Stimulated activated naive CD8-positive, alpha-beta T cell treated with anti-CD3 and anti-CD28 coated beads, Interleukin-15, amount 100 ng/mL, for 72 hours (primary cell): ENCODE measurements at places on chromosomes 4 and X.

DNA sequence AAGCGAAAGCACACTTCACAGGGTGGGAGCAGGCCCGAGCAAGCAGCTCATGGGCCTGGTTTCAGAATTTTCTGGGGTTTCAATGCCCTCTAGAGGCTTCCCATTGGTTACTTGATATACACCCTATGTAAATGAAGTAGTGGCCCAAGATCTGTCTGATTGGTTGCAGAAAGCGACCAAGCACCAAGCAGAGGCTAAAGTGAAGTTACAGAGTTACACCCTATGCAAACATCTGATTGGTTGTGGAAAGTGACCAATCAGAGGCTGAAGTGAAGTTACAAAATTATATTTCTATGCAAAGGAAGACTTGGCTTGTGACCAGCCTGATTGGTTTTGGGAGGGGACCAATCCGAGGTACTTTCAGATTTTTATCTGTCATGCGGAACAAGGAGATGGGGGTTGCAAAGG lies 8.2 kb downstream of the FHIP1A start:
- DNase-seq = no peak

DNA sequence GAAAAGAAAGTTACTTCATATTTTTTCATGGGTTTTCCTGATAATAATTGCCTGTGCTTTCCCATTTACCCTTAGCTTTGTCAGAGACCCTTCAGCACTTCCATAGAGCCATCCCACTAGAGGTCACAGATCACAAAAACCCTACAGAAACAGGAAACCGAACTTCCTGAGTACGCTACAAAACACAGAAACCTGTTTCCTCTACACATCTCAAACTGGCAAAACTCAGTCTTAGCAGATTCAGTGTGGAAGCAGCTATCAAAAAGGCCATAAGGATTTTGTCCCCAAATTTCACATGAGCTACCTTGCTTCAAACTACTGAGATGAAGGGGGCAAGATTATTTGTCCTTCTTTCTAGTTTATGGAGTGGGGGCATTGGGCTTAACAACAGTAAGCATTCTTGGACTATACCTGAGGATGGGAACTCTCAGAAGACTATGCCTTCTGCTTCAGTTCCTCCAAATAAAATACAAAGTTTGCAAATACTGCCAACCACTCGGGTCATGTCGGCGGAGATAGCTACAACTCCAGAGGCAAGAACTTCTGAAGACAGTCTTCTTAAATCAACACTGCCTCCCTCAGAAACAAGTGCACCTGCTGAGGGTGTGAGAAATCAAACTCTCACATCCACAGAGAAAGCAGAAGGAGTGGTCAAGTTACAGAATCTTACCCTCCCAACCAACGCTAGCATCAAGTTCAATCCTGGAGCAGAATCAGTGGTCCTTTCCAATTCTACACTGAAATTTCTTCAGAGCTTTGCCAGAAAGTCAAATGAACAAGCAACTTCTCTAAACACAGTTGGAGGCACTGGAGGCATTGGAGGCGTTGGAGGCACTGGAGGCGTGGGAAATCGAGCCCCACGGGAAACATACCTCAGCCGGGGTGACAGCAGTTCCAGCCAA lies at the start of gene MMRN1:
Gene MMRN1, plus strand, starts transcription at position 206 of the 902 bp plus-strand sequence. Its CDS starts 118 bp downstream, at position 324.
- DNase-seq = no peak

GRCh38 chr4:71664366-71664765 lies 119.5 kb downstream of the GC start:
- no peak for DNase-seq

DNA sequence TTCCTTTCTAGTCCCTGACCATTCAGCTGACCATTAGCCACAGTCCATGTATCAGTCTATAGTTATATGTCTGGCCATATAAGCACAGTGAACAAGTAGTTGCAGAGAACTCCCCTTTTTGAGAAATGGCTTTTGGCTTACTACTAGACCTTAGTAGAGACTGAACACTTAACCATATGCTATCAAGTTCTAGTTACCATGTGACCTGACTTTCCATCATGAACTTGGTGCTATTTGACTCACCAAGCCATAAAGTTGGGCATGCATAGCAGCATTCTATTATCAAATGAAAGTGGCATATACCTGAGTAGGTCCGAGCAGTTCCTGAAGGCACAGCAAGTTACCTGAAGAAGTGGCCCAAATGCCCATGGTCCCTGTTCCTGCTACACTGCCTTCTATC lies 74.5 kb upstream of the IL2 start:
- no peak for DNase-seq

- no peak for DNase-seq
Measured at GRCh38 chr4:102345795-102346100, 466 bp upstream of the SLC39A8 start.

DNA sequence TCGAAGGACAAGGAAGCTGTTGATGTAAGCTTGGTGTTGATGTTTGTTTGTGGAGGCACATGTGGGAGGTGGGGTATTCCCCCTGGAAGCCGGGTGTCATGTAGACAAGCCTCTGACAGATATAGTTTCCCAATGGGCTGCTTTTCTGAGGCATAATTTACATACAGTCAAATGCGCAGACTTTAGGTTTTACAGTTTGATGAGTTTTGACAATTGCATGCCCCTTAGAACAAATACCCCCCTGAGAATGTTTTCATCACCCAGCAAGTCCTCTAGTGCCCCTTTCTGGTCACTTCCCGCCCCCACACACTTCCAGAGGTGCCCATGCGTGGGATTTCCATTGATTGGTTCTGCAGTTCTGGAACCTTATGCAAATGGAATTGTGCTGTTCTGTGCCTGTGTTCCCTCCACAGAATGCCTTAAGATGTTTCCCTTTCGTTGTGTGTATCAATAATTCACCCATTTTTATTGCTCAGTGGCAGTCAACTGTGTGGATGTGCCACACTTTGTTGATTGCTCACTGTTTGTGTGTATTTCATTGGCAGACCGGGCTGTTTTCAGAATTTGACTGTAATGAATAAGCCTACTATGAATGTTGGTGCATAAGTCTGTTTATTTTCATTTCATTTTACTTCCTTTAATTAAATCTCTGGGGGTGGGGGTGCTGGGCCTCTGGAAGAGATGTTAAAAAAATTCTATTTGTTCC lies 8.5 kb downstream of the EVC start:
- no peak for DNase-seq

DNA sequence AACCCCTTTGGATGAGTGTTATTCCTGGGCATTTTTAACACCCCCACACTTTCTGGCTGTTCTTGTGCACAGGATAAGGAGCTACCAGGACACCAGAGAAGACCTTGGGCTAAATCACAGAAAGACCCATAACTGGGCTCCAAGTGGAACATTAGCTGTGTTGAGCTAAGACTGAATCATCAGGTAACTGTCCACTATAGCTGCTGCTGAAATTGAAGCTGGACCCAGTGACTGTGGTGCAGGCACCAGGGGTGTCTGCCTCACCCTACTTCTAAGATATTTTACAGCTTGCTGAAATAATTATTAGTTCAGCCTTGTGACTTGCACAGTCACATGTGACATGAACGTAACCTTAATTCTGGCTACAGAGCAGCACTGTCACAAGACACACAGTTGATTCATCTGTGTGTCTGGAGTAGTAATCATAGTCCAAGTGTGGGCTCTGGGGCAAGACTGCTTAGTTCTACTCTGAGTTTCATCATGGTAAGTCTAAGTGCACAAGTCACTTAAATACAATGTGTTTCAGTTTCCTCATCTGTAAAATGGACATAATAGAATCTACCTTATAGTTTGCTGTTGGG lies 127.4 kb downstream of the SLC39A8 start:
- DNase-seq = no peak

GRCh38 chr4:157992038-157992705 lies 180.7 kb downstream of the GASK1B start:
- DNase-seq = no peak

- DNase-seq = no peak
Measured at GRCh38 chrX:40043895-40044294, 53.9 kb downstream of the BCOR start.

DNA sequence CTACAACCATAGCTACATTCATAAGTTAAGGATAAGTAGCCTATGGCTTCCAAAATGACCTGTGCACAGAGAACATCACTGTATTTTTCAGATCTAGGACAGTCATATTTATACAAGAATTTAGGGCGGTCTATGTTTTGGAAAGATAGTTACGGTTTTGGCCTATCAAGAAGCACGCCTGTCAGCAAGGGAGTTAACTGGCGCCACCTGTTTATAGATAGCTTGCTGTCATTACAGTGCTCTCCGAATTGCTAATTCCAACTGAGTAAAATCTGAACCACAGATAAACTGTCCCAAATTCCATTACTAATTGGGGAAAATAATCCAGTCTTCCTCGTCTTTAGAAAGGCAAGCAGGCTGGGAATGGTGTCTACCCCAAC lies 646 bp downstream of the ABCB7 start:
- no peak for DNase-seq

DNA sequence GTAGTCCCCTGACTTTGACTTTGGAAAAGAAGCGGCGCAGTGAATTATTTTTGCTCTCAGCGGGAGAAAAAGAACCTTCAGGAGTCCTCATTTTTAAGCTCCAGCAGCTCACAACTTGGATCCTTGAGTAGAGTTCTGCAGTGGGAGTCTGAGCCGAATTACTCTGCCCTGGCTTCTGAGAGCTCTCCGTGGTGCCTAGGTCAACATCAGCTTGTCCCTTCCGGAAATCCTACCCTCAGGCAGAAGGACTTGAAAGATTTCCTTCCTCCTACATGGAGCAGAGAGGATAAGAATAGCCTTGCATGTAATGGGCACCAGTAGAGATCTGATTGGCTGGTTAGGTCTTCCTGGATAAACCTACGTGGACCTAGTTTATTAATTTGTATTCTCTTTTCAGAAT lies 549.7 kb upstream of the TENM3 start:
- DNase-seq = no peak

DNA sequence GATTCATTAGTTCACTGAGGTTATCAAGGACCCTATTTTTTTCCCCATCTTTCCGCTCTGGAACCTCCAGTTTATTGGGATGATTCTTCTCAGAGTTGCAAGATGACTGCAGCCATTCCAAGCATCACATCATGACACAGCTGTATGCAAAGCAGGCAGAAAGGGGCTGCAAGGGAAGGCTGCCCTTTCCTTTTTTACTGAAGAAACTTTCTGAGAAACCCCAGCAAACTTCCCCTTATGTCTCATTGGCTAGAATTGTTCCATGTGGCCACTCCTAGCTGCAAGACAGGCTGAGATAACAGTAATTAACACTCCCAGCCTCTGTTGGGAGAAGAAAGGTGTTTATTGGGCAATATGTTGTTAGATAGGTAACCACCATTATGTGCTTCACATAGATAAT lies 102.6 kb downstream of the SATL1 start:
- DNase-seq = no peak

DNA sequence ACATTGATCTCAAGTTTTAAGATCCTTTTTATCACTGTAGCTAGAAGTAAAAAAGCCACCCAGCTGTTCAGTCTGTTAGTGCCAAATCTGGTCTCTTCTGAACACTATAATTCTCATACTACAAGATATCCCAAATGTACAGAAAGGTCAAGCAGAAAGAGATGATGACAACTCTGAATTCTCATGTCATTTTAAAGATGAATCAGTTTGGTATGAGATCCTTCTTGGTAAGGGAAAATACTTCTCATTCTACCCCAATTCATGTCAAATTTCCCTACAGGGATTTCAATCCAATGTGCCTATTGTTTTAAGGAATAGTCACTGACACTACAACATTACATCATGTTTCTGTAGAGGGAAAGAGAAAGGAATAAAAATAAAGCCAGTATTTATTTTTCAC lies 184.5 kb downstream of the CPEB2 start:
- DNase-seq = no peak

- DNase-seq = no peak
Measured at GRCh38 chr4:71303850-71304249, 35.0 kb upstream of the SLC4A4 start.

DNA sequence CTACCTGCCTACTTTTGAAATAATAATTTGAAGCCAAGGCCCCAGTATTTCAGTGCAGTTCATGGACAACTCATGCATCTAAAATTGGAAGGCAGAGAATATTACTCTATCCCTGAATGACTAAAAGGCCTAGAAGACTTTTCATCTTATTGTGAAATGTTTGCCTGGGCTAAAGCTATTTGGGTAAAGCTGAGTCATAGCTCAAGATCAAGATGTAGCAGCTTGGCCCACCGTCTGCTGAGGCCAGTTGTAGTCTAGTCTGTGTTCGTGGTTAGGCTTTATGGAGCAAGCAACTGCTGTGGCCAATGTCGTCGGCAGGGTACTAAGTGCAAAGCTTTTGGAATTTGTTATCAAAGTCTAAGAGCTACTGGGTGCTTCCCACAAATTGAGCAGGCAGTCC lies 929.1 kb downstream of the RAB28 start:
- DNase-seq = no peak

DNA sequence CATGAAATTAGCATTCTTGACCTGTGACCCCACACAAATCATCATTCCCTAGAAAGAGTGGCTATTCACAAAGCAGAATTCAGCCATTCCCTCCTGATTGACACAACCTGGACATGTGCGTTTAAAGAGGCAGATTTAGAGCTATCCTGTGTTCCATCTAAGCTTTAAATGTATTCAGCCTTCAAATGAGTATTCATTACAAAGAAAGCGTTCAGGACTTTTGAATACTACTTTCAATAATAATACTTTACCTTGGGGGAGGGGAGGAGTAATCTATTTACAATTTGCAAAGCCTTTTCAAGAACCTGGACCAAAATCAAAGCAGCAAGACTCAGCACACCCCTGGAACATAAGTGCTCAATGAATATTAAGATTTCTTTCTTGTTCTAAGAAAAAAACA lies 22.5 kb upstream of the GPC4 start:
- DNase-seq = no peak

GRCh38 chr4:109978704-109979454 lies 66.2 kb downstream of the EGF start:
- no peak for DNase-seq

- DNase-seq = no peak
Measured at GRCh38 chrX:24988314-24988713, 27.5 kb downstream of the ARX start.

- DNase-seq = no peak
Measured at GRCh38 chr4:111027526-111027925, 404.6 kb upstream of the PITX2 start.

DNA sequence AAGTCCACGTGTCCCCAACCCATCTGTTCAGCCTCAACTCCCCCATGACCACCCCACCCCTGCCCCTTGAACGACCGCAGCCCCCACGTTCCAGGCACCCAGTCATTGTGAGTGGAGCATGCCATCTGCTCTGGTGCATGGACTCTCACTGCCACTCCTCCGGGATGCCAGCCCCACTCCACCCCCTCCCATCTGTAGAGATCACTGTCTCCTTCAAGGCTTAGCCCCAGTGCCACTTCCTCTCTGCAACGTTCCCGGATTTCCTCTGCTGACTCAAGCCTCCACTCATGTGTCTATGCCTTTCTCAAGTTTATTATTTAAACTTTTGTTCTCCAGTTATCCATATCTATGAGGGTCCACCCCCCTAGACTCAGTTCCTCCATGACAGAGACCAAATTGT lies 54.0 kb downstream of the MAML3 start:
- DNase-seq = no peak

GRCh38 chr4:13670456-13671160 lies 43.1 kb upstream of the BOD1L1 start:
- DNase-seq = no peak

GRCh38 chrX:4909348-4909747 lies 1195.9 kb upstream of the PRKX start:
- DNase-seq = no peak
